Stimulated activated CD8-positive, alpha-beta memory T cell treated with anti-CD3 and anti-CD28 coated beads, Interleukin-7, amount 100 ng/mL, for 48 hours (primary cell): ENCODE measurements at places on chromosomes 6 and 20.

DNA sequence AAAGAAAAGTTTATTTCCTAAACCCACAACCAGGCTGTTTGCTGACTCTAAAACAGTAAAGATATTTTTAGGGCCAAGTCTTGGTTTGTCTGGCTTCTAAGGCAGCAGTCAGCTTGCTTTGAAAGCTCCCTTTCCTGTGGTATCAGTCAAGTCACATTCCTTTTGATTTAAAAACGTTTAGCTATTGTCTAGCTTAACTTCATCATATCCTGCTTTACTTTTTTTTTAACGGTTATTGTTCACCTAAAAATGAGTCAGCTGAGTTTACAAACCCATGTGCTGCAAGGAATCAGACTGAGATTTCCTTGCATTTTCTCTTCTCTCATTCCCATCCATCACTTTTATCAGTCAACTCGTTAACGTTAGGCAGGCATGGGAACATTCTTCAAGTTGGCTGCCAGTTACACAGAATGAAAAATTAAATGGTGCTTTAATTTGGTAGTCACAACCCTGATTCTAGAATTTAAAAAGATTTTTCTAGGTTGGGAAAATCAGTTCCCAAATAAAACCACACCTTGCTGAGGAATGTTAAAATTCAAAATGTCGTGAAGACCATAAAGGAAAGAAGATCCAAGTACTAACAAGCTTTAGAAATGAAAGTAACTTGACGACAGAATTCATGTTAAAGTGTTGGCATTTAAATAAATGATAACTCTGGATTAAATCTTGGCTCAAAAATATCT, 45.9 kb downstream of the ELOVL5 start:
- DNase-seq = no peak

GRCh38 chr20:16263582-16263981, 309.7 kb downstream of the KIF16B start:
- no peak for DNase-seq

DNA sequence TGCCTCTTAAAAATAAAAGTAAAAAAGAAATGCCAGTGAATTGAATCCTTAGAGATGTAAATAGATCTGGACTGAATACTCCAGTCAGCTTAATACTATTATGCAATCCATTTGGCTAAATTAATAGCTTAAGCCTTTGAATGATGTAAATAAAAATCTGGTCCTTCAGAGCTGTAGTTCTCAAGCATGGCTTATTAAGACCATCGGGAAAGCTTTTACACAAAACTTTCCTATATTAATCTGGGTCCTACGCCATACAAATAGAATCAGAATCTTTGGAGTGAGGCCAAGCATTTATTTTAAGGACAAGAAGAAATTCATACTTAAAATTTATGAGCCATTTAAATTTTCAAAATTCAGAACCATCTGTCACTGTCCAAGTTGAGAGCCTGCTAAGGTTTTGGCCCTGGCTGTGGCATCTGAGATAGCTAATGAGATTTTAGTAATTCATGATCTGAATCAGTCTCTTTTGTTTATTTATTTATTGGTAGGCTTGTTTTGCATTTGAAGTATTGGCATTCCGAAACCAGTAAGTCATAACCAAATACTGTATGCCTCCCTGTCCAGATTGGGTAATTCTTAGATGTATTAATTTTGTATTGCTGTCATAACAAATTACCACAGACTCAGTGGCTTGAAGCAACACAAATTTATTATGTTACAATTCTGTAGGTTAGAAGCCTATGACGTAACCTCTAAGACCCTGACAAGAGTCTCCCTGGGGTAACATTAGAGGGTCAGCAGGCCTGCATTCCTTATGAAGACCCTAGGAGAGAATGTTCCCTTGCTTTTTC, 228.1 kb upstream of the RAB32 start:
- DNase-seq = no peak

DNA sequence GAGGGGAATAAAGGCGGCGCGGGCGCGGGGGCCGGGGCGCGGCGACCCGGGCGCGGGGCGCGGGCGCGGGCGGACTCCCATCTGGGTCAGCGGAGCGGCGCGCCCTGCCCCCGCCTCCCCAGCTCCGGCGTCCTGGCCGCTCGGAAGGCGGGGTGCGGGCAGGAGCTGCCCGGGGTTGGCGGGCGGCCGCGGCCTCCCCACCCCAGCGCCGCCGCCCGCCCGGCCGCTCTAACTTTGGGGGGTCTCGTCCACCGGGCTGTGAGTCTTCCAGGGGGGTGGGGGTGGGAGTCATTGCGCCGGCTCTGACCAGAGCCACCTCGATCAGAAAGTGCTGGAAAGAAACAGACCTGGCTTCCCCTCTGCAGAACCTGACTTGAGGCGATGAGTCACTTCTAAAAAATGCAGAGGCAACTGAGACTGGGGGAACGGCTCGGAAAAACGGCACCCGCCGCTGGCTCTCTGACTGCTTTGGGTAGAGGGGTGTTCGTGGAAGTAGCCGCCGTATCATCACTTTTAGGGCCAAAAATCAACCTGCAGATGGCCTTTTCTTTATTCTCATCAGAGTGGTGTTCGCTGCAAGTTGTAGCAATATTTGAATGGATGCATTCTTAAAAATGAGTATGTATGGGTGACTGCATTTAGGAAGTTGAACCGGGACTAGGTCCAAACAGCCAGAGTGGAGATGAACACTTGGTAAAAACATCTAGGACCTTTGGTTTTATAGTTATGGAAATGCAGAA, 667 bp downstream of the CAP2 start:
- no peak for DNase-seq

DNA sequence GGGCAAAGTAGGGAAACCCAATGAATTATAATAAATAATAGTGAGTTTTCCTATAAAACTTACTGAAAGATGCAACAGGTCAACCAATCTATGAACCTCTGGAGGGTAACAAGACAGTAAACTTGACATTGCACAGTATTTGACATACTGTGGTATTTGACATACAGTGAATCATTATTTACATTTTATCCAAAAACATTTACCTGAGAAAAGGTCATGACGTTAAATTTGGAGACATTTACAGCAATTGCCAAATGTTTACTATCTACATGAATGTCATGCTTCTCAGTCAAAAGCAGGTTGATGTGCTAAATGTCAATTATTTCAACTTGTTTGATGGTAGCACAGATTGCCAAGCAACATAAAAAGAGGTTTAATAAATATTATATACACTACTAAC, 35.8 kb upstream of the NOX3 start:
- DNase-seq = no peak

GRCh38 chr20:60281295-60281694, 323.1 kb downstream of the CDH26 start:
- DNase-seq = no peak

DNA sequence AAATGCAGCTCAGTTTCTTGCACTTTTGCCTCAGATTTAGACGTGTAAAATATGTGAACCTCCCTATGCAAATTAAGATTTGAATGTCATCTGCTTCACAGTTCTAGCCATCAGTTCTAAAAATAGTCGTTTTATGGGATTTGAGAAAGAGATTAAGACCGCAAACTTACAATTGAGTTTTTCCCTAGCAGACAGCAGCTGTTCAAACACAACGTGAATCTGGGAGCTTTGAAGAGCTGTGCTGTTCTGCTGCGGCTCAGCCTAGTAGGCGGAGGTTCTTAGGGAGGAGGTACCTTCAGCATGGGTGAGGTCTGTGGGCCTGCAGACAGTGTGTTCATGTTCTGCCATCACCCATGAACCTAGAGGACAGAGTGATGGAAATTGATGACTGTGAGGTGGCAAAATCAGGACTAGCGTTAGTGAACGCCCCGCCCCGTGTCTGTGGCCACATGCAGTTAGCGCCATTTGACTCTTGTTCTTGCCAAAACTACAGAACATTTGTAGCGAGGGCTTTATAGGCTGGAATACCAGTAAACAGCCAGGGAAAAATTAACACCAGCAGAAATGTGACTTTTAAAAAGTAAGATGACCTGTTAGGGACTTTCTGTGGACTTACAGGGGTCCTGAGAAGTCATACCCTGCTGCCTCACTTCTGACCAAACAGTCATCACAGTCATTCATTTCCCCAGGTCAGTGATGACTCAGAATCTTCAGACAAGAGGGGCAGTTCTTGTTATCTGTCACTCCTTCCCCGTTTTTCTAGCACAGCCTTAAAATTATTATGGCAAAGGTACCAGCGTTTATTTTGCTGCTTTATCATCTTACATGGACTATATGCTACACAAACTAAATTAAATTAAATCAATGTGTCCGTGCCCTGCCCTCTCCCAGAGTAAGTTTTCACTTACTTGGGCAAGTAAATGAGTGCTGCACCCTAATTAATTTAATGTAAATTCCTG, 84.3 kb upstream of the TMEM181 start:
- DNase-seq = no peak

DNA sequence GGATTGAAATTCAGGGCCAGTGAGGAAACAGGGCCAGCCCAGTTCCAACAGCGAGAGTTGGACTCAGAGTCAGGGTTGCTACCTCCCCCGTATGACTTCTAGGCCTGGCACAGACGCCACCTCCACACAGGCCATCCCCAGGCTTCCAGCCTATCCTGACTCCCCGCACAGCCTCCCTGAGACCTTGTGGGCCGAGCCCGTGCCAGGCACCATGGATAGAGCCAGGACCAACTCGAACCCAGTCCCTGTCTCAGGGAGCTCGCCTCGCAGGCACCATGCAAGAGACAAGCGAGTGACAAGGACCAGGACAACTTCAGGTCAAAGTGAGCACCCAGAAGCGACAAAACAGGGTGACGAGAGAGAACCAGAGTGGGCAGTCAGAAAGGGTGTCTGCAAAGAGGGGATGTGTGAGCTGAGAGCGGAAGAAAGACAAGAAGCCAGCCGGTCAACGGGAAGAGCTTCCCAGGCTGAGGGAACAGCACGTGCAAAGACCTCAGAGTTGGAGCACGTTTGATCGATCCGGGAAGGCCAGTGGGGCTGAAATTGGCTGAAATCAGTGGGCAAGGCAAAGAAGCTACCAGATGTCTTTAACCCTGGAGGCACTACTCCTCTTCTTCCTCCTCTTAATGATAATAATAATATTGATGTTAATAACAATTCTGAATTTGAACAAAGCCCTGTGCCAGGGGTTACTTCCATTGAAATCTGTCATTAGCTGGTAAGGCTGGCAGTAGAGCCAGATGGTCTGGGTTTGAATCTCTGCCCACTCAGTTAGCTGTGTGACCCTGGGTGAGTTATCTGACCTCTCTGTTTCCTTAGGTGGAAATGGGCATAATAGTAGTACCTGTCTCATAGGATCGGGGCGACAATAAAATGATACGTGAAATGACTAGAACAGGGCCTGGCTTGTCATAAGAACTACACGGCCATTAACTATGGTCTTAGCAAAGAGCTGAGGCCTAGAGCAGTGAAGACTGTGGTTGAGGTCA, 45.0 kb downstream of the KIAA1755 start:
- no peak for DNase-seq

DNA sequence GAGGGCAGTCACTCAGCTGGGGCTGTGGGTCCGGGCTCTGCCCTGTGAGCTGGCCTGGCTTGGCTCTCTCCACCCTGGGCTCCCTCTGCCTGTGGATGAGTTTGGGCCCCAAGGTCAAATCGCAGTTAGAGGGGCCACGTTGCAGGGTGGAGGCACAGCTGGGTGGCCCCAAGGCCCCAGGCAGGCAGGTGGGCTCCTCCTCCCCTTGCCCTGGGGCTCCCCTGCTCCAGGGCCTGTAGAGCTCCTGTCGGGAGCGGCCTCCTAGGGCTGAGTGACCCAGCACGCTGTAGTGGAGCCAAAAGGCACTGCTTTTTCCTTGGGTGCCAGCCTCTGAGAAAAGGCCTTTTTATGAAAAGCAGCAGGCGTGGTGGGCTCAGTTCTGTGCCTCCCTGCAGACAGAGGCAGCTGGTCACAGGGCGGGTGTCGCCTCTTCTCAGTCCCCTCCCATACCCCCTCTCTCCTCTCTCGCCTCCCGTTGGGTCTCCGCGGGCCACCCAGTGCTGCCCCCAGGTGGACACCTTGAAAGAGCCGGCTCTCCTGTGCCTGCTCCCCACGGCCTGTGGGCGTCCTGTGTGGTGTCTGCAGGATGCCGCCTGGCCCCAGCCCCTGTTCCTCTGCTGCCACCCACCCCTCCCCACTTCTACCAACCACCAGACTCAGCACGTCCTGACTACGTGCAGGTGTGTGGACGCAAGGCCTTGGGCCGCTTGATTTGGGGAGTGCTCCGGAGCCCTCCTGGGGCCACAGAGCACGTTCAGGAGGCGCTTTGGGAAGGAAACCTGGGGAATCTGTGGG, 13.2 kb downstream of the SS18L1 start:
- peak; percentile 64 for DNase-seq

- DNase-seq = no peak
These were observed 1.6 kb downstream of the CPXM1 start for GRCh38 chr20:2798814-2799213.

- DNase-seq = no peak
These were observed 273.0 kb upstream of the PREP start for GRCh38 chr6:105675715-105676397.

DNA sequence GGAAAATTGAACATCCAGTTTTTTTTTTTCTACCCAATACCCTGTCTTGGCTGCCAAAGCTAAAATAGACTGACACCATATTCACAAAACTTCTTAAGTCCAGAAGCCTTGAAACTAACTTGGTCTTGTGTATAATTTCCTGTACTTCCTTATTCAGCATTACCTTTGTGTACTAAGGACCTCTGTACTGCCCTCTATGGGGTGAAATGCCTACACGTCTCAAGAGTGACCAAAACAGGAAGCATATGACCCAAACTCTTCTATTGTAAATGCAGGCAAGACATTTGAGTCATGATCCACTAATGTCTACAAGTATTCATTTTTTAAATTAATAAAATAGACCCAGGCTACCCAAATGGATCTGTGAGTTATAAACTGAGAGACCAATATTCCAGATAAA, 50.4 kb downstream of the HMGCLL1 start:
- no peak for DNase-seq

GRCh38 chr6:124879110-124879991, 82.9 kb upstream of the RNF217 start:
- DNase-seq = no peak

DNA sequence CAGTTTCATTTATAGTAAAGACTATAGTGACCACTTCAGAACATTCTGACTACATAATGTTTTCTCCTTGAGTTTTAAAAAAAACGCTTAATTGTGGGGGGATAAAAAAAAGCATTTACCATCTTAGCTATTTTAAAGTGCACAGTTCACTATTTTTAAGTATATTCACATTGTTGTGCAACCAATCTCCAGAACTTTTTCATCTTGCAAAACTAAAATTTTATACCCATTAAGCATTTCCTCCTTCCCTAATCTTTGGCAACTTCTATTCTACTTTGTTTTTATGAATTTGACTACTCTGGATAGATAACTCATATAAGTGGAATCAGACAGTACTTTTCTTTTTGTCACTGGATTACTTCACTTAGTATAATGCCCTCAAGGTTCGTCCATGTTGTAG, 62.3 kb downstream of the FKBP5 start:
- no peak for DNase-seq

DNA sequence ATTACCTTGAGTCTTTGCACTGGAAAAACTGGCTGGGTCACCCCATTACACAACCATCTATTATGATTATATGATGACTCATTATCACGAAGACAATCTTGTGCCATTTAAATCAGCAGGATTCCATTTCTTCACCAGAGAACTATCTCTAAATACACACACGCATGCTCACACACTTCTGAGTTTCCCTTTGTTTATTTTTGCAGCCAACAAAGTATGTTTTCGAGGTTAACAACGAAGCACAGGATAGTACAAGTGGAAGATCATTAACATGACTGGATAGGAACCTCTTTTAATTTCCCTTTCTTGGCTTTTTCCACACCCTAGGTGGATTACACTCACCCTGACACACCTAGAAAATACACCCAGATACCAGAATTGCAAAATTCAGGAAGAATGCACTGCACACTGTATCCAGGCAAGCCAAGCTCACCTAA, 18.9 kb downstream of the PERP start:
- no peak for DNase-seq

GRCh38 chr6:167870321-167870720, 43.6 kb downstream of the AFDN start:
- DNase-seq = no peak
